ENCODE measurements at places on chromosomes 3 and 15. TPM values are rescaled to one million over a fixed set of nuclear protein-coding genes. Genes with fewer than 3 reads are reported as not detected.

DNA sequence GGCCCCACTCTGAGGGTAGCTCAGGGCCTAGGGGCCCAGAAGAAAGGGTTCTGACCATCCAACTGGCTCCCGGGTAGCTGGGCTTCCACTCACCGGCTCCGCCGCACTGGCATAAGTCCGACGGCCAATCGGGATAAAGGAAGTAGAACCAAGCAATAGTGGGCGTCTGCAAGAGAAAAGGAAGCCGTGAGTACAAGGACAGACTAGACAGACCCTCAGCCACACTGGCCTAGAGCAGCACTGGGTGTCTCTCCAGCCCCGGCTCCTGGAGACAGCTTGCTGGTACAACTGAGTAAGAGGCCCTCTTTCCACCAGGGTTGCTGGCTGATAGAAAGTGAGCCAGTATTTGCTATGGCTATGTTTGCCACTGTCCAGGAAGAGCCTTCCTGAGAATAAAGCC, 22.4 kb downstream of the BDH1 start:
- DNase-seq = no peak

GRCh38 chr15:38216763-38217162, 35.9 kb upstream of the SPRED1 start:
- DNase-seq = no peak

DNA sequence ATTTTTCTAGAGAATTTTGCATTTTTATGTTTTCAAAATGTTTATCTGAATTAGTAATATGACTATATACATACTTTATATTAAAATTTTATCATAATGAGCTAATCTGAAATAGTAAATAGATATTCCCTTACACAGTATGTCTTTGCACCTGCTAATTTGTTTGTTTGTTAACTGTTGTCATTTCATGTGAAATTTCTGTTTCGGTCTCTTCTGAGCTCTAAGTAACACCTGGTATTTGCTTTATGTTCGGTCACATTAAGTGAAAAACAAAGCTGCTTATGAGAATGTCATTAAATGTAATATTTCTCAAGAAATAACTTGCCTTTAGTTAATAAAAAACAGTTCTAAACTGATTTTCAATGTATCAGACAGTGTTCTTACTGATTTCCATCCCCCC, 61.1 kb downstream of the FNDC3B start:
- DNase-seq = no peak

- no peak for DNase-seq
These were observed 10.5 kb downstream of the SHF start for GRCh38 chr15:45177285-45177684.

- DNase-seq = no peak
These were observed 87.3 kb downstream of the PEX5L start for GRCh38 chr3:179949412-179949811.

DNA sequence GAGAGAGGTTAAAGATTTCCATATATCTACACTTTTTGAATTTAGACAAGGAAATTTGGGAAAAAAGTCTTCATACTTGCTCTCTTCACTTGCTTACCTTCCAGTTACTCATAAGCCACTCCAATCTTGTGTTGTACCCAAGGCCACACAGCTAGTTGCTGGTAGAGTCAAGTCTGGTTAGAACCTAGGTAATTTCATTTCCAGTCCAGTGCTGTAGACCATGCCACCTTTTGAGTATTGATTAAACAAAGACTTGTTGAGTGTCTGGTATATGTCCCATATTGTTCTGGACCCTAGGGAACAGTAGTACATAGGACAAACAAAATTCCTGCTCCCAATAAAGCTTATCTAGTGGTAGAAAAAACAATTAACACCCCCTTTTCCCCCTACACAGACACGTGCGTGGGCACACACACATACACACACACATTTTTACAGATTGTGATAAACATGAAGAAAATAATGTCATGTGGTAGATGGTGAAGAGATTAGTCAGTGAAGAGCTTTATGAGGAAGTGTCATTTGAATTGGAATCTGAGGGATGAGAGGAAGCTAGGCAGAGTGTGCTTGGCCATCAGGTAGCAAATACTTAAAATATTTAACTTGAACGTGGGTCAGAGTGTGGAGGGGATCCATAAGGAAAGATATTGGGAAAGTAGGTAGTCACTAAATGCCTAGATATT, 2.1 kb downstream of the CMC1 start:
- no peak for DNase-seq

DNA sequence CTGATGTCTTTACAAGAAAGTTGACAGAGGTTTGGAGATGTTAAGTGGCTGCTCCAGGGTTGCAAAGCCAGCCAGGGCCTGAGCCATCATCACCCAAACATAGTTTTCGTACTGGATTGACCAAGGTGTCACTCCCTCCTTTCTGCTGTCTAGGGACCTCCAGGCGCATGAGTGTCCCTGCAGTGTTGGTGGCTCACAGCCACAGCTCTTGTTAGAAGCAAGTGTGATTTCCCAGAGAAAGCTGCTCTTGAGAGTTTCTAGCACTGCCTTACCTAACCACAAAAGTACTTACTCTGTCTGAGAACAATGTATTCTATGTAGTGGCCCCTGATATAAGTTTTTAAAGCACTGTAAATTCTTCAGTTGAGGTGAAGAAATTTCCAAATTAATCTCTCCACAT, 144.1 kb downstream of the SOX2 start:
- DNase-seq = no peak

DNA sequence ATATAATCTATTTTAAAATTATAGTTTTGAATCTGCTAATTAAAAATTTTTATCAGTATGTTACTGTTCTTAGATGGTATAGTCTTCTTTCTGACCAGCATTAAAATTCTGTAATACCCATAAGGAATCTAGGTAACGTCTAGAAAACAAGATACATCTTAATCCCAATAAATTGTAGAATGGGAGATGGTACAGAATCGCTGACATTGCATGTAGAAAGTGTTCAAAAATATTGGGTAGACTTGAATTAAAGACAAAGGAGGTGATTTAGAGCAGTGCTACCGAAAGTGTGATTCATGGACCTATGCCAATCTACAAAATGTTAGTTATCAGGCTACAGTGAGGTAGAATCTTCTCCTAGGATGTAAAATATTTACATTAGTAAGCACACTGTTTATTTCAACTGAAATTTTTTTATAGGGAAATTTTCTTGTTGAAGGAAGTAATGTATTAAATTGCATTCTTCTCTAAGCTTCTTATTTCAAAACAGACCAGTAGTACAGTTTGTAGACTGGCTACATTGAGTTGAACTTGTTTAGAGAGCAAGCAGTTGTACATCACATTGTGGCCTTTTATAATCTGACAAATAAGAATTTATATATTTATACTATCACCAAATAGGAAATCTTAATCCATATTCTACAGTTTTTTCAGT, 17.1 kb downstream of the MINDY2 start:
- DNase-seq = no peak

DNA sequence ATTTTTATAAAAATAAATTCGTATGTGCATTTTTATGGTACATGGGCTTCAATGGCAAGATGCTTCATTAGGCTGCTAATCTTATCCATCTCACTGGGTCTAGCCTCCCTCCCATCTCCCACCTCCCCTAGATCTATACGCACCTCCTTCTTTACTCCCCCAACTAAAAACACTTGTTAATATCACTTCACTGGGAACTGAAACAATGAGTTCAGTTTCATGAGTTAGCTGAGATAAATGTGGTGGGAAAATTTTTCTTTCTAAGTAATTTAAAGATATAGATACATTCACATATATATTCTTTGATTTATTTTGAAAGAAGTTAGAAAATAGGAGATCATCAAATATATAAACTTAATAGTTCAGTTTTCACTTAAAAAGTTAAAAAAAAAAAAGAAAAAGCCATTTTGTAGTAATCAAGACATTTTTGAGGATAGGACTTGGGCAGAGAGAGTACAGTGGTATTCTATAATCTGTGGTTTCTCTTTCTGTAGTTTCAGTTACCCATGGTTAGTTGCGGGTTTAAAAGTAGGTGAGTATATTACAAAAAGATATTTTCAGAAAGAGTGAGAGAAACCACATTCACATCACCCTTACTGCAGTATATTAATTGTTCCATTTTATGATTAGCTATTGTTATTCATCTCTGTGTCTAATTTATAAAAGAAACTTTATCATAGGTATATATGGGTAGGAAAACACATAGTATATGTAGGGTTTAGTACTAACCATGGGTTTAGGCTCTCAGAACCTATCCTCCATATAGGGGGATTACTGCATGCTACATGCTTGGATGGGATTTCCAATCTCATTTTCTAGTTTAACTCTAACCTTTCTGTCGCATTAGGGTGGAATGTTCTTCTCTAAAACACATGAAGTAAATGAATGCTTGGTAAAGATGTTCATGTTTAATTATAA, 316.0 kb upstream of the CBLB start:
- no peak for DNase-seq

GRCh38 chr15:101045835-101046691, 126.9 kb downstream of the LRRK1 start:
- no peak for DNase-seq

DNA sequence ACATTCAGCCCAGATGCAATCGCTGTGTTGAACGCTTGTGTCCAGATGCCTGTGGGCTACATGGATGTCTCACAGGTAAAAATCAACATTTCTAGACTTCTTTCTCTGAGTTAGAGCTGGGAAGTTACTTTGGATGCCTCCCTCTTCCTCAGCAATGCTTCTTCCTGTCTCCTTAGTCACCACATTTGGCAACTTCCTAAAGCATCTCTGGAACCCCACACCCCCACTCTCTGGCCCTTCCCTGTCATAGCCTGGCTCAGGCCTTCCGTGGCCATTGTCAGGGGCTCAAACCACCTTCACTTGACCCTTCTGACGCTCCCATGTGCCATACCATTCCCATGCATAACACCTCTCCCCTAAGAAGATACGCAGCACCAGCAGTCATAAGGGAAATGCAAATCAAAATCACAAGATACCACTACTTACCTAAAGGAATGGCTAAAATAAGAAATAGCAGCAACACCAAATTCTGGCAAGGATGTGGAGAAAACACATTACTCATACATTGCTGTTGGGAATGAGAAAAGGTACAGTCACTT, 21.6 kb upstream of the RGMA start:
- DNase-seq = no peak

GRCh38 chr3:49173116-49173791, 1.9 kb downstream of the KLHDC8B start:
- DNase-seq = peak; percentile 79

DNA sequence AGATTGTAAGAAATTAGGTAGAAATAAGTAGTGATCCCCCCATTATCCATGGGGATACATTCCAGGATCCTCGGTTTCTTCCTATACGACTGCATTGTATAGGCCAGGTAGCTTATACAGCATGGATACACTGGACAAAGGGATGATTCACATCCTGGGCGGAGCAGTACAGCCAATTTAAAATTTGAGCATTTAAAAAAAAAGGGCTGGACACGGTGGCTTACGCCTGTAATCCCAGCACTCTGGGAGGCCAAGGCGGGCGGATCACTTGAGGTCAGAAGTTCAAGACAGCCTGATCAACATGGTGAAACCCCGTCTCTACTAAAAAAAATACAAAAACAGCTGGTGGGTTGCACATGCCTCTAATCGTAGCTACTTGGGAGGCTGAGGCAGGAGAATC, 976 bp upstream of the ARGFX start:
- no peak for DNase-seq

DNA sequence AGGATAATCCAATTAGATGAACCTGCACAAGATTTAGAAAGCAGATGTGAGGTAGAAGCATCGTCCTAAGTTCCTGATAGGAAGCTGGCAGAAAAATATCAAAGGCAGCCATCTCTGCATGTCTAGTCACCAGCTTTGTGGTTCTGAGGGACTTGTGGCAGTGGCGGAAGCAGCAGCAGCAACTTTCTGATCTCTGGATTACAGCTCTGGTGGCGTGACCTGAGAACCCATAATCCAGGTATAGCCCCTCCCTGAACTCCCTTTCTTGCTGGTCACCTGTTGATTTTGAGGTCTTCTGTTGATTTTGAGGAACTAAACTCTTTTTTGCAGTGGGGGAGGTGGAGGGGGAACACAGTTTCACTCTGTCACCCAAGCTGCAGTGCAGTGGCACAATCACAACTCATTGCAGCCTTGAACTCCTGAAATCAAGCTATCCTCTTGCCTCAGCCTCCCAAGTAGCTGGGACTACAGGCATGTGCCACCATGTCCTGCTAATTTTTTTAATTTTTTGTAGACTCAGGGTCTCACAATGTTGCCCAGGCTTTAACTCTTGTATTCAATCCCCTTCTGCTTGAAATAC, 7.9 kb downstream of the FSIP1 start:
- no peak for DNase-seq

DNA sequence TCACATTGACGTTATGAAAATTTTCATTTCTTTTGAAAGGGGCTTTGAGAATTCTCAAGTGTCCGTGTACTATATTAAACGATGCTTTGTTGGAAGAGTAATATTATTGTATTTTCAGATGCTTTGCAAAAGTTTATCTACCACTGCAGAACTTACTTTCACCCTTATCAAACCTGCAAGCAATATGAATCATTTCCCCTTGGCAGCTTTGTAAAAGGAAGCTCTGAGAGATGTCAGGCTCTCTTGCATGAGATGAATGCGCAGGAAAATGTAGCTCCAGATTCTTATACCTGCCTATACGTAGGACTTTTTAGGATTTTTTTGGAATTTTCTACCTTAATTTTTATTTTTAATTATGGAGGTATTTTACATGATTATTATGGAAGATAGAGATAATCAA, 34.5 kb downstream of the GPD1L start:
- no peak for DNase-seq

GRCh38 chr15:39393575-39394335, 187.1 kb upstream of the THBS1 start:
- DNase-seq = no peak

- DNase-seq = no peak
These were observed 642 bp downstream of the SCAP start for GRCh38 chr3:47475029-47475569.

DNA sequence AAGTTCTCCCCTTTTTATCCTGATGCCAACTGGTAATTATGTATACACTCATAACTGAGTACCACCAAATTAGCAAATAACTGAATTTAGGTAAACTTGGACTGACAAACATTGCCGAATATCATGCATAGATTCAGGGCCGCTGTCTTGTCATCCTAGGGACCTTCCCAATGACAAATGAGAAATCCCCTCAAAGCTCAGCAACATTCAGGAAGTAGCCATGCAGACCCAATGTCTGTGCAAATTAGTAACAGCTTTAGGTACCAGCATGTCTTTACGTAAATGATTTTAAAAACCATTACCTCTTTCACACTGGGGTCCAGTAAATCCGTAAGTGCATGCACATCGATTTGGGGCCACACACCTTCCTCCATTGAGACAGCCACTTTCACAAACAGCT, 49.5 kb downstream of the FBN1 start:
- no peak for DNase-seq

C3orf80 gene
- polyA plus RNA-seq = 1.1 TPM

PGBD4 gene
- polyA plus RNA-seq = 0.32 TPM

ARID3B gene
- polyA plus RNA-seq = 4.1 TPM

RBP2 gene
- polyA plus RNA-seq = not detected

HRH1 gene
- polyA plus RNA-seq = 1.3 TPM

CLEC3B gene
- 37.4 TPM for polyA plus RNA-seq

PLA2G4E gene
- not detected for polyA plus RNA-seq

HIGD2B gene
- polyA plus RNA-seq = not detected

RMDN3 gene
- 36.6 TPM for polyA plus RNA-seq

PRR20G gene
- not detected for polyA plus RNA-seq

C3orf22 gene
- polyA plus RNA-seq = not detected

KIF9 gene
- polyA plus RNA-seq = 12.3 TPM
